ENCODE measurements at places on chromosomes 1 and 21.

GRCh38 chr1:92709738-92710137 lies 75.2 kb downstream of the EVI5 start:
- peak; percentile 53 for DNase-seq

DNA sequence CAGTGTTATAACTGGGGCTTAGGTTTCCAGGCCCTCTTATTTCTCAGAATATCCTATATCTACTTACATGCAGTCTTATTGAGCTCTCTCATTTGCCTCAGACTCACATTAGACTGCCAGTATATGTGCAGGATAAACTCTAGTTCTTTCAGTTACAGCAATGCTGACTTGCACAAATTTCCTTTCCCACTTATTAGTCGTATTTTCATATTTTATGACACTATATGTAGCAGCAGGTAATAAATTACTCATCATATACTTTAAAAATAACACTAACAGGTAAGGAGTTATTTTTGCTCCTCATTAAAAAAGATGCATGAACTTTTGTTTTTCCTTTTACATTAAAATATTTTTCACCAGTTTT lies 65.7 kb downstream of the GADD45A start:
- peak; percentile 29 for DNase-seq

GRCh38 chr21:46206163-46207005 lies 22.1 kb upstream of the SPATC1L start:
- DNase-seq: no peak

DNA sequence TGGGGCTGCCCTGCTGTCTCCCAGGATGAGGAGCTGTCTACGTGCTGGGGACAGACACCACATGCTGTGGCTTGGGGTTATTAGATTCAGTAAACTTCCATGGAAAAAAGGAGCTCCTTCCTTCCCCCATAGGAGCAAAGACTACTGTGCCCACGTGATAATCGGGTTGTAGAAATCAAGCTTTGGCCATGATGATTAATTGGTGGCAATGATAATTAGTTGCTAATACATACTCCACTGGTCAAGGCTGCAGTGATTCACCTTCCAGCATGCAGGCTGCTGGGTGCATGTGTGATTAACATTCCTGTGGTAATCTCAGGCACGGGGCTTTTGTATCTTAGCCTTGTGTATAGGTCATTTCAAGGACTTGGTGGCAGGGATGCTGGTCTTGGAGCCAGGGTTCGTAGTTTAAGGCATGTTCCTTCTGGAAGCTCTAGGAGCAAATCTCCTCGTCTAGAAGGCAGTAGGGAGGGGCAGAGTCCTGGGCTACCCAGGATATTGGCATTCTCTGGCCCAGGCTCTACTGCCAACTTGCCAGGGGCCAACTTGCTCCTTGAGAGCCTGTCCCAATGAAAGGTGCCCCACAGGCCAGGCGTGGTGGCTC lies 41.4 kb downstream of the TMCO4 start:
- DNase-seq: no peak

DNA sequence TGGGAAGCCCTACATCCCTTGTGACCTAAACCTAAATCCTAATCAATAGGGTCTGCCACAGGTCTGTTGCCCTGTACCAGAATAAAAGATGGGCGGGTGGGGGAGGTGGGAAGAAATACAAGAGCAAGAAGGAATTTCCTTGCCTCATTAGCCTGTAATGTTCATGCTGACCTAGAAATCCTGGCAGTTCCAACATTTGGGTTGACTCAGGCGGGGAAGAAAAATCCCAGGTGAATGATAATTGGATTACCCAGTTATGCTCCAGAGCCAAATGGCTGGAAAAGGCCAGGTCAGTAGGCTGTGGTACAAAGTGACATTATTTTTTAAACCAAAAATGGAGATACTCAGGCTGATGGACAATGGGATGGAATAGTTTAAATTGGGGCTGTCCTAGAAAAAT lies 27.3 kb upstream of the A3GALT2 start:
- DNase-seq: no peak

- no peak for DNase-seq
These were observed 137.3 kb upstream of the USH2A start for GRCh38 chr1:216560527-216560926.

DNA sequence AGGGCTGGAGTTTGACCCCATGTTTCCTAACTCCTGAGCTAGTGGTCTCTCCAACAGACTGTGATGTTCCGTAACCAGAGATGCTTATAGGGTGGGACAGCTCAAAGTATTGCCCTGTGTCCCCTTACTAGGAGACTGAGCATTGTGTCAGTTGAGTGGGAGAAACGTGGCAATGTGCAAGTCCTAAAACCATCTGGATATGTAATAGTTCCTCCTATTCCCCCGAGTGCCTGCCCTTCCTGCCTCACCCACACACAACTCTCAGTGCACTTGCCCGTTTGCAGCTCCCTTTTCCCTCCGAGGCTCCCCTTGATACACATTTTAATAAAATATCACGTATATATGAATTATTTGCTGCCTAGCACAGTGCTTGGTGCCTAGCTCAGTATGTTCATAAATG lies 3.4 kb downstream of the PIGV start:
- no peak for DNase-seq

GRCh38 chr1:226708342-226708780 lies 30.7 kb downstream of the ITPKB start:
- no peak for DNase-seq

- DNase-seq: peak; percentile 32
These were observed 166.6 kb downstream of the DYRK1A start for GRCh38 chr21:37532868-37533780.
